ENCODE measurements at places on chromosomes 5 and 9.

- no peak overlapping the region for H3K27ac ChIP-seq
- H3K4me3 ChIP-seq: no peak overlapping the region
- no peaks in the 10 kb centered on the region for H3K27me3 ChIP-seq
- no peaks in the 10 kb centered on the region for H3K4me1 ChIP-seq
- no peaks in the 10 kb centered on the region for H3K36me3 ChIP-seq
These were observed 25.5 kb upstream of the TAS2R1 start for GRCh38 chr5:9655641-9656040.

- peaks cover 3% of the 10 kb centered on the region for H3K4me1 ChIP-seq
- H3K36me3 ChIP-seq: no peaks in the 10 kb centered on the region
- peak; percentile 54 for DNase-seq
These were observed 1.9 kb downstream of the GNAQ start for GRCh38 chr9:78029551-78030295.

- peak; percentile 55 for DNase-seq
- no peaks in the 10 kb centered on the region for H3K36me3 ChIP-seq
- no peak overlapping the region for H3K4me3 ChIP-seq
- no peak overlapping the region for H3K27ac ChIP-seq
- no peaks in the 10 kb centered on the region for H3K27me3 ChIP-seq
These were observed 246.5 kb downstream of the PTPRD start for GRCh38 chr9:10366171-10366779.

DNA sequence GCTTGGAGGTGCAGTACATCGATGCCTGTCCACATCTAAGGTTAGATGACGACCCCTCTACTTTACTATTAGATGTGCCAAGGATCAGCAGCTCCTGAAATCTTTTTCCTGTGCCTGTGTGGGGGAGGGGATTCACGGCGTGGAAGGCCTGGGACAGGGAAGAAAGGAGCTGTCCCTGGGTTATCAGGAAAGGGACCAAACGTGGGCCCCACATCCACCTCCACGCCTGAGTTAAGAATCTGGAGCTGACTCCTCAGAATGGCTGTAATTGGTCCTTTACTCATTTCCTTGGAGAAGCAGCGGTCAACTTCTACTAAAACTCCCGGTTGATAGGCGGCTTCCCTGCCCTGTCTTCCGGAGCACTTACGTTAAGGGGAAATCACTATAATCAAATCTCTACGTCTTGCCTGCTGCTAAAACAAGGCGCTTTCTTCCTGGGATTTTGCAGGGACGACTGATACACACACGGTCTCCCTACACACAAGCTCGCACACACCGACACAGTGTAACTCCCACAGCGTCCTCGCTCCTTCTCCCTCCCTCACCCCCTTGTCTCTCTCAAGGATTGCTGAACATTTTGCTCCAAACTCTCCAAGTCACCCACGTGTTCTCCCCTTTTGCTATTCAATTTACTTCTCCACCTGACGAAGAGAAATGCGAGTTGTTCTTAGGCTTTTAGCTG lies 1.4 kb downstream of the PDE4D start:
- H3K27ac ChIP-seq: no peak overlapping the region
- H3K4me3 ChIP-seq: no peak overlapping the region
- H3K36me3 ChIP-seq: no peaks in the 10 kb centered on the region
- H3K27me3 ChIP-seq: peaks cover 27% of the 10 kb centered on the region

DNA sequence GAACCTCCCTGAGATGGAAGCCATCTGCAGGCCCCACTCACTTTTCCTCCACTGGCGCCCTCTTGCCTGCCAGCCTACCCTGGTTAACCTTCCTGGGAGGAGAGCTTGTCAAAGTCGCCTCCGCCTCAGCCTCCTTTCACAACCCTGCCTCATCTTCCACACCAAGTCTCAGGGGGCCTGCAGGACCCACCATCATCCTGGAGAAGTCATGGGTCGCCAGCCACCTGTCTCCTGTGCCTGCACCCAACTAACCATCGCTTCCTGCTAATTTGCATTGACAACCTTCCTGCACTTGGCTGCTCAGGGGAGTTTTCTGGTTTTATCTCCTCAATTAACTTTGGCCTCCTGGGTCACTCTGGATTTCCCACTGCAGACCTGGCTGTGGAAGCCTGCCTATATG lies 52.8 kb upstream of the GRHPR start:
- H3K36me3 ChIP-seq: no peaks in the 10 kb centered on the region
- peaks cover 8% of the 10 kb centered on the region for H3K4me1 ChIP-seq
- DNase-seq: no peak

DNA sequence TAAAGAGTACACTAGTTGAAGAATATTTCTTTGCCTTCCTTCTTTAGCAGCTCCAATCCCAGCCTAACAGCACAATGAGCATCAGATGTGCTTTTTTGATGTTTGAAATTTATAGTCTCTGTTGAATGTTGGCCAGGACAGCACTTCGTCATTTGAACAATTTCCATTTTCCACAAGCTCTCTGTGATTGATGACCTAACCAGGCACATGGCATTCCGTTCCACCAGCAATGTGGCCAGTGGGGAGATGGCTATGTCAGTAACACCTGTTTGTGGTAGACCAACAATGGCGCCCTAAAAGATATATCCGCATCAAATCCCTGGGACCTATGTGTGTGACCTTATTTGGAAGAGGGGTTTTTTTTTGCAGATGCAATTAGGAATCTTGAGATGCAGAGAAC lies 66.8 kb downstream of the PALM2AKAP2 start:
- no peaks in the 10 kb centered on the region for H3K27me3 ChIP-seq
- H3K27ac ChIP-seq: no peak overlapping the region
- H3K4me1 ChIP-seq: no peaks in the 10 kb centered on the region
- no peak overlapping the region for H3K4me3 ChIP-seq

DNA sequence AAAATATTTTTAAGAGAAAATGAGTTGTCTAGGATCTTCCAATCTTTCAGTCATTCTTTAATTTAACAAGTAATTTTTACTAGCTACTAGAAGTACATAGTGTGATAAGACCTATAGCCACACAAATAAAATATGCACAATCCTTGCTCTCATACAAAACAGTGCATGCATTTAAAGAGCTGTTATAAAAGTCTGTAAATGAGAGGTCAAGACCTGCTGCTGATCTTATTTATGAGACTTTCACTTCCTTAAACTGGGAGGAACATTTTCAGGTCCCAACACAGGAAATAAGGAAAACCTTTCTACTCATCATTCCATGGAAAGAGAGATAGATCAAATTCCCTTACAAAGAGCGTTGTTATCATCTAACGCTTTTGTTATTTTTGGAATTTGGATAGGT lies 54.2 kb upstream of the PAM start:
- H3K4me1 ChIP-seq: no peaks in the 10 kb centered on the region
- no peak overlapping the region for H3K27ac ChIP-seq
- no peak for DNase-seq
- H3K27me3 ChIP-seq: no peaks in the 10 kb centered on the region
- no peaks in the 10 kb centered on the region for H3K36me3 ChIP-seq
- no peak overlapping the region for H3K4me3 ChIP-seq

GRCh38 chr5:170008376-170008775 lies 28.1 kb upstream of the INSYN2B start:
- H3K27me3 ChIP-seq: no peaks in the 10 kb centered on the region
- no peaks in the 10 kb centered on the region for H3K4me1 ChIP-seq
- no peak for DNase-seq

DNA sequence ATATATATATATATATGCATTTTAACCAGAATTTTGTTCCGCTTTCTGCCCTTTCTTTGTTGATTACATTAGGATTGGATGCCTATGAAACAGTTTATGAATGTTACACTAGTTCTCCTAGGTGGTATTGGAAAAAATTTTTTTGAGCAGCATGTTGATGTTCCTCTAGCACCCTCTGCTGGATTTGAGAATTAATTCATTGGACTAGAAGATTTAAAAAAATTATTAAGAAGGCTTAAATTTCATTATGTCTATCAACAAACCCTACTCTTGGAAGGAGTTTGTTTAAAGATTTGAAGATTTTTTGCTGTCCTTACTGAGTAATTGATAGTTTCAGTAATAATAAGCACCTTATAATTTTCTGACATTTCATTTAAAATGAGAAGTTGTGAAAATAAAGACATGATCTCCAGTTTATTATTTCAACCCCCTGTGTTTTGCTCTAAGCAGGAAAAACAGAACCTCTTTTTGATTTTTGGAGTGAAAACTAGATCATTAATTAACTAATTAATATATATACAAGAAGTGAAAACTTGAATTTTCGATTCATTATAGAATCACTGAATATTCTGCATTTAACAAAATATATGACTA lies 89.6 kb downstream of the CCDC171 start:
- no peak overlapping the region for H3K4me3 ChIP-seq
- DNase-seq: peak; percentile 51
- no peaks in the 10 kb centered on the region for H3K27me3 ChIP-seq
- H3K36me3 ChIP-seq: no peaks in the 10 kb centered on the region
- H3K27ac ChIP-seq: no peak overlapping the region
- H3K4me1 ChIP-seq: no peaks in the 10 kb centered on the region

DNA sequence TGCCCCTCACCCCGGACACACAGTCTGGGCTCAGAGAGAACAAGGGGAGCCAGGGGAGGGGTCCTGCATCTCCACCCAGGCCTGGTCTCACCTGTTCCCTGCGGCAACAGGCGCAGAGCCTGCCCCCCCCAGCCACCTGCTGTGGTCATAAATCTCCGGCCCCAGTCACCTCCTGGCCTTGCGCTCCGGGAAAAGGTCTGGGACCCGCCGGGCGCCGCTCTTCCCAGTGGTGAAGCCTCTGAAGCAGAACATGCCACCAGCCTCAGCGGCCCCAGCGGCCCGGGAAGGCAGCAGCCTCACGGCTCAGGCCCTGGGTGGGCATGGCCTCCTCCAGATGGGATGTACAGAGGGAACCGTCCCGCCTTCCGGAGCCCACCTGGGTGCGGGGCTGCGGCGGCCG lies 20.6 kb downstream of the NOTCH1 start:
- H3K27me3 ChIP-seq: no peaks in the 10 kb centered on the region
- H3K4me1 ChIP-seq: peaks cover 76% of the 10 kb centered on the region
- H3K27ac ChIP-seq: no peak overlapping the region

- no peak overlapping the region for H3K4me3 ChIP-seq
- peaks cover 34% of the 10 kb centered on the region for H3K27me3 ChIP-seq
- no peaks in the 10 kb centered on the region for H3K36me3 ChIP-seq
- no peak for DNase-seq
- H3K27ac ChIP-seq: no peak overlapping the region
These were observed 112.2 kb downstream of the GABBR2 start for GRCh38 chr9:98596486-98596885.

DNA sequence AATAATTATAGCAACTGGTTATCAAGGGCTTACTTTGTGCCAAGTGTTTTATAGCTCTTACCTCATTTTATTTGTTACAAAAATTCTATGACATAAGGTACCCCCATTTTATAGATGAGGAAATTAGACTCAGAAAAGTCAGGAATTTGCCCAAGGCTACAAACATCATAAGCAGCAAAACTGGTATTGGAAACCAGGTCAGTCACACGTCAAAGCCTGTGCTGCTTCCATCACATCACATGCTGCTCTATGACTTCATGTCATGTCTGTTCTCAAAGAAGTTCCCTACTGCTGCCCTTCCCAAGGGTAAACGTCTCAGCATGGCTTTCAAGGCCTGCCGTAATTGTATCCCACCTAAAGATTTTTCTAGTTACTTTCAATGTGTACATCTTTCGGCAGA lies 6.9 kb upstream of the KIF2A start:
- no peak overlapping the region for H3K4me3 ChIP-seq
- no peaks in the 10 kb centered on the region for H3K4me1 ChIP-seq
- no peak for DNase-seq
- no peaks in the 10 kb centered on the region for H3K27me3 ChIP-seq
- H3K36me3 ChIP-seq: no peaks in the 10 kb centered on the region
- no peak overlapping the region for H3K27ac ChIP-seq

DNA sequence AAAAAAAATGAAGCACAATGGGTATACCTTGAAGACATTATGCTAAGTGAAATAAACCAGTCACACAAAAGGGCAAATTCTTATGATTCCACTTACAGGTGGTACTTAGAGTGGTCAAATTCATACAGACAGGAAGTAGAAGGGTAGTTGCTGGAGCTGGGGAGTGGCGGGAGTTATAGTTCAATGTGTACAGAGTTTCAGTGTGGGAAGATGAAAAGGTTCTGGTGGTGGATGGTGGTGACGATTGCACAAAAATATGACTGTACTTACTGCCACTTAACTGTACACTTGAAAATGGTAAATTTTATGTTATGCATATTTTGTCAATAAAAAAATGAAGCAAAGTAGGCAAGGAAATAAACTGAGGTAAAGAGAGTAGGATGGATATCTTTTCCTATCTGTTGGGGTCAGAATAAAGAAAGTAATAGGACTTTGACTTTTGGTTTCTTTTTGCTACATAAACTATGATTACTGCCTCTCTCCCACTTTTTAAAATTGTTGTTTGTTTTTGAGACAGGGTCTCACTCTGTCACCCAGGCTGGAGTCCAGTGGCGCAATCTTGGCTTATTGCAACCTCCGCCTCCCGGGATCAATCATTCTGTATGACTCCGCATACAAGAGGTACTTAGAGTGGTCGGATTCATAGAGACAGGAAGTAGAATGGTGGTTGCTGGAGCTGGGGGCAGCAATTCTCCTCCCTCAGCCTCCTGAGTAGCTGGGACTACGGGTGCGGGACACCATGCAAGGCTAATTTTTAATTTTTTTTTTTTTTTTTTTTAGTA lies 4.0 kb upstream of the PSAT1 start:
- H3K36me3 ChIP-seq: no peaks in the 10 kb centered on the region
- no peak for DNase-seq
- H3K27ac ChIP-seq: no peak overlapping the region
- H3K4me1 ChIP-seq: peaks cover 13% of the 10 kb centered on the region
- H3K27me3 ChIP-seq: peaks cover 12% of the 10 kb centered on the region
- no peak overlapping the region for H3K4me3 ChIP-seq

- no peak overlapping the region for H3K4me3 ChIP-seq
- H3K27ac ChIP-seq: no peak overlapping the region
- H3K4me1 ChIP-seq: peaks cover 8% of the 10 kb centered on the region
- H3K36me3 ChIP-seq: no peaks in the 10 kb centered on the region
- H3K27me3 ChIP-seq: no peaks in the 10 kb centered on the region
- no peak for DNase-seq
These were observed 87.5 kb downstream of the FANCC start for GRCh38 chr9:95230046-95230445.

DNA sequence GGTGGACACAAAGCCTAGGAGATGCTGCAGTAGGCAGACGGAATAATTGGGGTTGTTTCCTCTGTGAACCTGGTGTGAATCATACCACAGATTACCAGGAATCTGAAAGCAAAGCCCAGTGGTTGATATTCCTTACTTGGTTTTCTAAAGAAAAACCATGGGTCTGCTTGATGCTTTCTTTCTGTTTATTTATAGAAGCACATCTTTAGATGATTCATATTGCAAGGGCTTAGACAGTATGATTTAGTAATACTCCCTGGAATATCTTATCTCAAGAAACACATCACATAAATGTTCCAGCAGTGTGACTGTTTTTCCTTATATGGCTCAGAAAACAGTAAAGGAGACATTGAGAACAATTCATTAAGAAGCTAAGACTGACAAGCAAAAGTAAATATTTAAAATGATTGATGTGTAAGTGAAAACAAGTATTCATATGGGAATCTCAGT lies 623.3 kb downstream of the RAB3C start:
- H3K27ac ChIP-seq: no peak overlapping the region
- no peaks in the 10 kb centered on the region for H3K27me3 ChIP-seq
- H3K4me1 ChIP-seq: no peaks in the 10 kb centered on the region
- H3K4me3 ChIP-seq: no peak overlapping the region
- no peaks in the 10 kb centered on the region for H3K36me3 ChIP-seq

- H3K4me3 ChIP-seq: no peak overlapping the region
- DNase-seq: no peak
These were observed 16.5 kb upstream of the POC5 start for GRCh38 chr5:75733767-75734166.
